A172 (cell line): ENCODE measurements at places on chromosomes 16 and 17.

GRCh38 chr16:28555561-28555960 lies 1.8 kb downstream of the SGF29 start:
- no peak for DNase-seq

DNA sequence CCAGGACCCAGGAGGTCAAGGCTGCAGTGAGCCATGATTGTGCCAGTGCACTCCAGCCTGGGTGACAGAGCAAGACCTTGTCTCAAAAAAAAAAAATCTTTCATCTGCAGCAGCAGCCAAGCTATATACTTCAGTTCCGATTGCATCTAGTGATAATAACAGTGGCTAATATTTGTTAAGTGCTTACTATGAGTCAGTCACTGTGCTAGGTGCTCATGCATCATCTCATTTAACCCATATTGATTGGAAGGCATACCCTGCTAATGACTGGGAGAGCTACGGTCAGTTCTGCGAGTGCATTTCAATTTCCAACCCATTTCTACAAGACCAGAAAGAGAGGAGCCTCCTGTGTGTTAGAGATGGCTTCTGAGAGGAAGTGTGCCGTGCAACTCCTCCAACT lies 7.7 kb upstream of the TUBG2 start:
- no peak for DNase-seq

GRCh38 chr16:56041556-56042140 lies 149.6 kb upstream of the GNAO1 start:
- peak; percentile 0 for DNase-seq

- DNase-seq = no peak
These were observed 5.1 kb downstream of the CALCOCO2 start for GRCh38 chr17:48835971-48836370.

GRCh38 chr17:60656499-60656898 lies 21.2 kb upstream of the BCAS3 start:
- no peak for DNase-seq

DNA sequence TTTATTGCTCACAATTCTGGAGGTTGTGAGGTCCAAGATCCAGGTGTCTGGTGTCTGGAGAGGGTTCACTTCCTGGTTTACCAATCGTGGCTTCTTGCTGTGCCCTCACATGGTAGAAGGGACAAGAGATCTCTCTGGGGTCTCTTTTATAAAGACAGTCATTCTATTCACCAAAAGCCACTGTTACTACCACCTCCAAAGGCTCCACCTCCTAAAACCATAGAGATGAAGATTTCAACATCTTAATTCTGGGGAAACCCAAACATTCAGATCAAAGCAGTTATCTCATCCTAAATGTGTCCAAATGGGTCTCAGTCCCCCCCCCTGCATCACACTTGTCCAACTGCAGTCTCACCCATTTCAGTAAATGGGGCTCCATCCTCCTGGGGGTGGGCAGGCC lies 132.9 kb upstream of the XYLT1 start:
- no peak for DNase-seq

DNA sequence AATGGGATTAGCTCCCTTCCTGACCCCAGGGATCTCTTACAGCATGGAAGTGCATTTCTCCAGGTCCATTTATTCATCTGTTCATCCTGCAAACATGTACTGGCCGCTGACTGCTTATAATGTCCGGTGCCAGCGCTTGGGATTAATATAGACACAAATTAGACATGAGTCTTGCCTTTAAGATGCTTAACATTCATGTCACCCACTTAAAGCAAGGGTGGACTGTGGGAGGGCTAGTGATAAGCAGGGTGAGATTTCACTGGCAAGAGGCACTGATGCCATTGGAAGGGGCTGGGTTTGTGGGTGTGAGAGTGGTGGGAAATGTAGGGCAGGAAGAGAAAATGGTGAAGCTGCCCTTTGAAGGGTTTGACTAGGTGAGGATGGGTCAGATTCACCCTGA lies 92.2 kb upstream of the MPHOSPH6 start:
- DNase-seq = no peak

GRCh38 chr17:64172510-64172909 lies 42.6 kb upstream of the ERN1 start:
- DNase-seq = no peak

GRCh38 chr17:64323774-64324173 lies 60.7 kb upstream of the TEX2 start:
- no peak for DNase-seq

DNA sequence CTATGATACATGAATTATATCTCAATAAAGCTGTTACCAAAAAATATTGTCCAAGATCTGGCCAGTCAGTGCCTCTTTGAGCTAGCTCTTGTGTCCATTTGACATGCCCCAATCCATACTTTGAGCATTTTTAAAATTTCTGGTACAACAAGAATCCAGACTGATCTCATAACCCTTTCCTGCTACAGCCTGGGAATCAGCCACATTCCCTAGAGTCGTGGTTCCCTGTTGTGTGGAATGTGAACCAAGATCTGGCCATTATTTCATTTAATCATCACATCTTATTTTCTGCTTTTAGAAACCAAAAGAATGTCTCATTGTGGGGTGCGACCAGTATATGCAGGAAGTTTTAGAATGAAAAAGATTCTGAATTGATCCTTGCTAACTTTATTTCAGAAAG lies 34.3 kb upstream of the RPRML start:
- no peak for DNase-seq

DNA sequence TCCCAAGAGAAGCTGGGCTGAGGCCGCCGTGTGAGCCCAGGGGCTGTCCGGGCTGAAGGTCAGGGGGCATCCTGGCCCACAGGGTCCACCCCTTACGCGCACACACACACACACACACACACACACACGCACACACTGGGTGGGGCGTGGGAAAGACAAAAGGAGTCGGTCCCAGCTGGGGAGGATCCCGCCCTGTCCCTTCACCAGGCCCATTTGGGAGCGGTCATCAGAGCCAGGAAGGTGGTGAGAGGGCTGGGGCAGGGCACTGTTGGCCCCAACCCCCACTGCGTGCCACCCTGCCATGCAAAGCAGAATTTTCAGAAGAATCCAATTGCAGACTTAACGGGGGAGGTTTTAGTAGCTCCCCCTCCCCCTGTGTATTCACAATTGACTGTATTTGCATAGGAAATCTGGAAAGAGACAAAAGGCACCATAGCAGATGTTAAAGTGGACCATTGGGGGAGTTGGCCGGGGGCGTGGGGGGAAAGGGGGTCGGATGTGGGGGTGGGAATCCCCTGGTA lies 11.3 kb upstream of the CD300A start:
- DNase-seq = no peak

GRCh38 chr17:72614871-72615626 lies 477.4 kb downstream of the SLC39A11 start:
- peak; percentile 72 for DNase-seq

- no peak for DNase-seq
These were observed 9.3 kb downstream of the CORO6 start for GRCh38 chr17:29613352-29613837.

GRCh38 chr17:34384271-34384670 lies 21.2 kb upstream of the CCL1 start:
- no peak for DNase-seq

DNA sequence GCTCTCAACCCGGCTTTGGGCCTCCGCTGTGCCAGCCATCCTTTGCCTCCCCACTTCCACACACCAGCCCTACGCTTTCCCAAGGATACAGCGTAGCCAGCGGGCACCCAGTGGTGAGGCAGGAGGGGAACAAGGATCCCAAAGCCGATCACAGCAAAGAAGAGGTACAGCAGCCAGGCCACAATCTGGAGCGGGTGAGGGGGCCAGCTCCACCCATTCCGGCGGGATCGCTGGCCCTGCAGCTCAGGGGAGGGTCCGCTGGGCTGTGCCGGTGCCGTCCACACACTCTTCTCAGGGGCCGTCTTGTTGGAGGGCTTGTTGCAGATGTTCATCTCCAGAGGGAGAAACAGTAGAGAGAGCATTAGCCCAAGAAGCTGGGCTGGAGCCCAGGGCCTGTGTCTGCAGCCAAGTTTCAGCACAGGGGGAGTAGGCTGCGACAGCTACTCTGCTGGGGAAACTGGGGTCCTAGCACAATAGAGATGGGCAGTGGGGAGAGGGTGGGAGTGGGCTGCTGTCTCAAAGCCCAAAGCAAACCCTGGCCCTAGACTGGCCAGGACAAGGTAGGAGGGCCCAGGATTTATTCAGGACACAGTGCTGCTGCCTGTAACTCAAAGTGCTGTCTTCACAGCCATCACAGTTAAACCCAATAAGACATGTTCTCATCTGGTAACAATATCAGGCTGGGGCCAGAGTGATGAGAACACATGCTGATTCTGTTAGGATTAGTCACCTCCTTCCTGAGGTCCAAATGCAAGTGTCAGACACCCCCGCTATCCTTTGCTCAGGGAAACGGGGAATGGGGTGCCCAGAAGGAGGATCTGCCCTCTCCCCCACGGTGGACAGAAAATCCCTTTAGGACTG lies 9.9 kb downstream of the ZDHHC1 start:
- peak; percentile 74 for DNase-seq

DNA sequence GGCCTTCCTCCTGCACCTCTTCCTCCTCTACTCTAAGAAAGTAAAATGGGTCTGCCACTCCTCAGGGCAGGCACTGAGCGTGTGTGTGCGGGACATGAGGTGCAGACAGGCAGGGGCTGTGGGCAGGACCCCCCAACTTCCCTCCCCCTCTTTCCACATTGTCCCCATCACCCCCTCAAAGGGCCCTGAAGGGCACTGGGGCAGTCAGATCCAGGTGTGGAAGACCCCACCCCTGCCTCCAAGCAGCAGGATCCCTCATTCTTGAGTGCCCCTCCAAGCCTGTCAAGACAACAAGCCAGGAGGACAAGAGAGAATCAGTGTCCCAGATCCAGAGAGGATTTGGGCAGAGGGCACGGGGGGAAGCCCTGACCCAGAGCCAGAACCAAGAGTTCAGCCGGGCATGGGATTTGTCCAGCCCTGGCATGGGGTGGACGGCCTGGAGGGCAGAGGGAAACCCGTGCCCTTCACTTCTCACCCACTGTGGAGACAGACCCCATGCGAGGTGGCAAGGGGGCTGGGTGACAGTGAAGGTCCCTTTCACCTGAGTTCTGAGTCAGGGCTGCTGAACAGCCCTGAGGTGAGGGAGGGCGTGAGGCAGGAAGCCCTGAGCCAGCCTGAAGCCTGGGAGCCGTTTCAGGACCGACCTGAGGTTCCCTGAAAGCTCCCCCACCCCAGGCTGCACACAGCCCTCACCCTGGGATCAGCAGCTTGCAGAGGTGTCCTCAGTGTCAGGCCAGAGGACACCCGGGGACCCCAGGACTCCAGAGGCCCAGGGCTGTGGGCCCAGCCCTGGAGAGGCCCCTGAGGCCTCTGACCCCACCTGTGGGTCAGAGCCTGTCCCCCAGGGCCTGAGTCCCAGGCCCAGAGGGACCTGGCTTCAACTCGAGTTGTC lies 45.8 kb downstream of the USP22 start:
- no peak for DNase-seq

GRCh38 chr16:28569021-28569420 lies 15.3 kb downstream of the SGF29 start:
- no peak for DNase-seq

DNA sequence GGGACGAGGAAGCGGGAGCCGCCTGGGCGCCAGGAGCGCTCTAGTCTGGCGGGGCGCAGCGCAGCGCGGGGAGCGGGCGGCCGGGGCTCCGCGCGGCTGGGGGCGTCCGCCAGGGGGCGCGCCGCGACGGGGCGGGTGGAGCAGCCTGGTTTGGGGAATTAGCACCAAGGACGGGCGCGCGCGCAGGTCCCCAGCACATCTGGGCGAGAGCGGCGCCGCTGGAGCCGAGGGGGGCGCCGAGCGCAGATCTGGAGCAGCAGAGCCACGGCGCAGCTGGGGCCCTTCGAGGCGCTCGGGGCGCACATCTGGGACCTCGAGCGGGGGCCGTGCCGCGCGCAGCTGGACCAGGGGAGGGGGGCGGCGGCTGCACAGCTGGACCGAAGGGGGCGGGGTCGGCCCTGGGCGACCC lies at the start of gene NXPH3:
NXPH3 (plus strand) TSS at position 193 of the 409 bp plus-strand sequence. CDS start 349 bp downstream, outside the sequence.
- DNase-seq = peak; percentile 27

- DNase-seq = no peak
These were observed 131.7 kb downstream of the RGS9 start for GRCh38 chr17:65268832-65269231.

GRCh38 chr17:18381953-18382245 lies 4.3 kb downstream of the EVPLL start:
- DNase-seq = no peak

DNA sequence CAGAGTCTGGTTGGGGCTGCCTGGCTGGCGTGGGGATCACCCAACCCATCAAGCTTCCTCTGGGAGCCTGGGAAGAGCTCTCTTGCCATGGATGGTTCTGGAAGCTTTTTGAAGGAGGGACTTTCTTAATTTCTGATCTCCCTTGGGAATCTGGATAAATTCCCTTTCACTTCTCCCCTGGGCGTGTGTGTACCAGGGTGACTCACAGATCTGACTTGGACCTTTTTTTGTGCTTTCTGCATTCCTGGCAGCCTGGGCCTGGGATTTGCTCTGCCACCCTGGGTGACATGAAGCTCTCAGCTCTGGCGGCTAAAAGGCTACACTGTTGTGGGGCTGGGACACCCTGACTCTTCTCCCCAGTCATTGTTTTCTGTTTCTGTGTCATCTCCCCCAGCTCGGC lies 70.1 kb downstream of the ABCC1 start:
- DNase-seq = peak; percentile 90

- DNase-seq = no peak
These were observed 204.7 kb downstream of the ZNF423 start for GRCh38 chr16:49651226-49651625.

- peak; percentile 85 for DNase-seq
These were observed 170.3 kb downstream of the COPRS start for GRCh38 chr17:31688701-31689100.

GRCh38 chr16:85391769-85392583 lies 221.1 kb upstream of the GSE1 start:
- no peak for DNase-seq

DNA sequence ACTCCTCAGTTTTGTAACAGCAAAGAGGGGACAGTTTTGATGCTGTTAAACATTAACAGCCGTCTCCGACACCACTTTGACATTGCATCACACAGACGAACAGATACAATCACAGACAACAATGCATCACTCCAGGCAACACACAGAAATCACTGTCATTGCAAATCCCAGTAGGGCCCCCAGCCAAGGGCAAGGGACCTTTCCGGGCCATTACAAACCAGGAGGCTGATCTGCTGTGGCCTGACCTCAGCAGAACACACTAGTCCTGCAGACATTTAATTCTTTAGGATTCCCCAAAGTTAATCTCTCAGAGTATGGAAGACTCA lies 136.2 kb upstream of the RCVRN start:
- DNase-seq = no peak

DNA sequence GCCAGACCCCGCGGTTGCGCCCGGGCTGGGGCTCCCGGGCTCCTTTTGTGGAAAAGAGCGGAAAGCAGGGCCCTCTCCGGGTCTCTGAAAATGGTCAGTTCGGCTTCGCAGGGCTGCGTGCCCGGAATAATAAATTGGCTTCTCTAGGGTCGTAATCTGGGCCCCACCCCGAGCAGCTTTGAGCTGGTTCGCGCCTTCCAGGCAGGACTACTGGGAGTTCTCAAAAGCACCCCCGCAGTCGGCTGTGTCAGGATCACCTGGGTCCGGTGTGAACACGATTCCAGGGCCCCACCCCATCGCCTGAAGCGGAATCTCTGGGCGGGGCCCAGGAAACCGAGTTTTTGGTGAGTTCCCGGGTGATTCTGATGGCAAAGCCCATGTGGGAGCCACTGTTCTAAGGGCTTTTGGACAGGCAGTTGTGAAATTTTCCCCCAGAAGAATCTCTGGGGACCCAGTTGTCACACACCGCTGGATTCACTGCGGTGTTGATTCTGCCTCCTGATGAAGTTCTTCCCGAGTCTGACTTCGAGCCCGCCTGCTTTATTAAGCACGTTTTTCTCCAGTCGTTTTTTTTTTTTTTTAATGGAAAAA lies 77.0 kb downstream of the MRC2 start:
- peak; percentile 48 for DNase-seq

GRCh38 chr16:68291227-68291626 lies 19.5 kb downstream of the SLC7A6OS start:
- DNase-seq = no peak

GRCh38 chr17:53462393-53462811 lies 360.3 kb upstream of the KIF2B start:
- DNase-seq = peak; percentile 39
